ENCODE measurements at places on chromosomes 3 and 15.

DNA sequence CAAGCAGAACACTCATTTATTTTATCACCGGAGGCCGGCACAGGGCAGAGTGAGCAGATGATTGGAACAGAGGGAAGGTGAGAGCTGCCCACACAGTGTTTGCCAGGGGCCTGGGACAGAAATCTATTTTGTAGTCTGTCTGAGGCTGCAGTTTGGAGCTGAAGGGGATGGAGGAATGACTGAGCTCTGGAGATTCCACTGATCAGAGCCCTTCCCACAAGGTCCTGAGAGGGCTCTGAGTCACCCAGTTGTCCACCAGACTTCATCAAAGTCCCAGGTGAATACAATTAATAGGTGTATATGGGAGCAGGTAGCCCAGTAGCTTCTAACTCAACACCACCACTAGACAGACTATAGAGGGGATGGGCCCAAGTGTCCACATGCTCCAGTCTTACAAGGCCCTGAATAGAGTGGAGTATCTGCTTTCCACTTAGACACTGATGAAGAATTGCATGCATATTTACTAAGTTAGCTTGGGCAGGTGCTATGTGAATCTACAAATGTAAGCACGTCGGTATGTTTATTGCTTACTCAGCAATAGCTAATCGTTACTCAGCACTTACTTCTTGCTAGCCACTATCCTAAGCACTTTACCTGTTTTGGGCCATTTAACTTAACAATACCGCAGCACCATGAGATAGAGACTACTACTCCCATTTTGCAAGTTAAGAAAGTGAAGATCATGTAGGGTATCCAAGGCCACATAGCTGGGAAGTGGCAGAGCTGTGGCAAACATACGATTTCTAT lies 2.7 kb upstream of the STARD5 start:
- no peak for DNase-seq

DNA sequence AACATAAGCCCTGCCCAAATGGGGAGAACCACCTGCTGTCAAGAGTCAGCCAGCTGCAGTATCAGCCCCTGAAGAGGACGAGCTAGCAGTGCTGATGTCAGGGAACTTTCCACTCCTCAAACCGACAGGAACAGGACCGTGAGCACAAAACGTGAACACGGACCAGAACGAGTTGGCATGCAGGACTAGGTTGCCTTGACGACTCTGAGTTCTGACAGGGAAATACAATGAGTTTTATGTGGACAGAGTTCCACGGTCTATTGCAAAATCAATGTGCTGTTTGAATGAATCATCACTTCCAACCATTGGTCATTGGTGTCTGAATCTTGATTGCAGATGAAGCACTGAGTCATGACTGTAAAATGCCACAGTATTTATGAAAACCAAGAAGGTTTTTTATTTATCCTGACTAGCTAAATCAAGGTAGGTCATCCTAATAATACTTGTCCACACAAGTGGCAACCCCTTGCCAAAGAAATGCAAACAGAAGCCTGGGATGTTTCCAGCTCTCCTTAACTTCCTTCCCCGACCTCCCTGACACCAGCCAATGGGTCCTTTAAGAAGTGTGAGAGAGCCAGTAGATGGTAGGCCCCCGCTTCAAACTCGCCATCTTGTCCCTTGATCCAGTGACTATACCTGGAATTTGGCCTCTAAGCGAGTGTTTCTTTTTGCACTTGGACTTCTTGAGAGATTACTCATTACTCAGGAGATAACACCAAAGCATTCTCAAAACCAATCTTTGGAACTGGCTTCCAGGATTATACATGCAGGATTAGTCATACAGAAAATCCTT lies 119.6 kb downstream of the ASB7 start:
- no peak for DNase-seq

- DNase-seq = no peak
Observed at GRCh38 chr3:4680227-4680691, 187.1 kb downstream of the ITPR1 start.

GRCh38 chr3:69203631-69204314 lies 81.4 kb upstream of the LMOD3 start:
- DNase-seq = no peak

GRCh38 chr3:119356646-119357045 lies 62.5 kb downstream of the ARHGAP31 start:
- DNase-seq = no peak

- DNase-seq = no peak
Observed at GRCh38 chr3:20105513-20106280, 65.5 kb downstream of the KAT2B start.

DNA sequence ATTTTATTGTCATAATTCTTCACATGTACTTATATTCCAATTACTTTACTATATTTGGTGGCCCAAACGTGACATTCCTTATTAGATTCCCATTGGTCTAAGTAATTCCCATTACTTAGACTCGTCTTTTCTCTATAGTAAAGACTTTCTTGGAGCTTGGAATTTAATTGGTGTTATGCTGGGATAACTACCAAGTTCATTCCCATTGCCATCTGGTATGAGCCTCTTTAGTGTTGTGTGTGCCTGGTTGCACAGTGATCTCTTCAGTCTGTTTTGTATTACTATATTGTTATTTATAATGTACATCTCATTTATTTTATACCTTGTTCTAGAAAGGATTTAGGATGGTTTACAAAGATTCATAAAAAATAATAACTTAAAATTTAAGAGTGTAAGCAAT lies 27.8 kb downstream of the TMEM108 start:
- no peak for DNase-seq

GRCh38 chr15:92226020-92226612 lies 167.6 kb upstream of the ST8SIA2 start:
- DNase-seq = no peak

GRCh38 chr3:117499189-117499870 lies 789.8 kb downstream of the TUSC7 start:
- no peak for DNase-seq

DNA sequence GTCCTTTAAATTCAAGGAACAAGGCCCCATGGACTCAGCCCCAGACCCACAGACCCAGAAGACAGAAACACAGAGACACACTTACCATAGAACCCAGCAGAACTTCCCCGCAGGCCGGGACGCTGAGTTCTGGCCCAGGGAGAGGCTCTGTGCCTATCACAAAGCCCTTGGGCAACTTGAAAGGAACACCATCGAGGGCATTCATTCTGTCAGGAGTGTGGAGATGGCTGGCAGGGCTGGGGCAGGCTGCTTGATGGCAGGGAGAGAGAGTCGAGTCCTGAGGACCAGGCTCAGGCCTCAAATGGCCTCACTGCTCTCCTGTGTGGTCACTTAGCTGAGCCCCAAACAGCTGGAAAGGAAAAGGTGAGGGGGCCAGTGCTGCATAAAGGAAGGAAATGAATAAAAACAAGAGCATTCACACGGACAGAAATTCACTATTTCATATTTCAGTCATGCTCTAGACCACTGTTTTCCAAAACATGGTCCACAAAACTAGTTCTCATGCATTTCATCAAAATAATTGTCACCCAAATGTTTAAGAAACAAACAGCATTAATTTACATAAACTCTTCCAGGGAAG lies 8.9 kb downstream of the UBAP1L start:
- DNase-seq = no peak

- no peak for DNase-seq
Observed at GRCh38 chr3:172536505-172536904, 13.3 kb upstream of the TNFSF10 start.

DNA sequence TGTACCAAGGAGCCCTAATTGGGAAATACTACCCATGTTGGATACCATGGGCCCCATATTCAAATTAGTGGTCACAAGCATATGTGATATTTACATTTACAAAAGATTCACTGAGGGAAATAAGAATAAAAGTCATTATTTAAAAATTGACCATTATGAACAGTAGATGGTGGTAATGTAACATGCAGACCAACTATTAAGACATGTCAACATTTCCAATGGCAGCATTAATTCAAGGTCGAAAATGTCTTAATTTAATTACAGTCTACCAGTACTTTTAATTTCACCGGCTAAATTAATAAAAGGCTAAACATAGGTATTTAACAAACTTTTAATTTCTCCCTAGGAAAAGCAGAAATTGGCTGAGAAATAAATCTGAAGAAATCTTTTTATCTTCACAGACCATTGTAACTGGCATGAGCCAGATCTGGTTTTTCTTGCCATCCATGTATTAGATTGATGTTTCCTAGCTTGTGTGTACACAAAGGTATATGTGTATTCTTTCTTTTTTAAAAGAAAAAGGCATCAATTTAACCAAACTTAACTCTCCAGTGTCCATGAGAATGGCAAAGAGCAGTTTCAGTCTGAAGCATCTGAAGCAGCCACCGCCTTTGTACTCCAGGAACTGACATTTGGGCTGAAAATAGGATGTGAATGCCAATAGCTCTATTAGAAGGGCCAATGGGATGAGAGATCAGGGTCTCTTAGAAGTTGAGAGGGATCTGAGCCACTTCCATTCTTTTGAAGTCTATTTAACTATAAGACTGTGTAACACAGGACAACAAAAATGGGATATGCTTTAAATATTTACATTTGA lies 26.6 kb downstream of the NEK11 start:
- DNase-seq = no peak

DNA sequence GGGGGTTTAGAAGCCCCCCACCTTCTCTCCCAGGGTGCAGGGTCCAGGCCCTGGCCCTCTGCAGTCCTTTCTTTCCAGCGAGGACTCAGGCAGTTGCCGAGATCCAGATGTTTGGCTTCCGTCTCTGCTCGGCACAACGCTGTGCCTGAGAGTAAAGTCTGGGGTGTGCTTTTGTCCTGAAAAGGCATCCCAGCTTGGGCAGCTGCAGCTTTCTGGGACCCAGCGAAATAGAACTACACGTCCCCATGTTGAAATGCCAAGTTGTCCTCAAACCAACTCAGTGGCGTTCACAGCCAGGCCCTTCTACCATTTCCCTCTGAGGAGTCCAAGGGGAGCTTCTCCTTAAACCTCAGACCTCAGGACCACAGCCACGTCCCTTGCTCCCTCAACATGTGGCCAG lies 23.1 kb downstream of the FGD5 start:
- DNase-seq = no peak

DNA sequence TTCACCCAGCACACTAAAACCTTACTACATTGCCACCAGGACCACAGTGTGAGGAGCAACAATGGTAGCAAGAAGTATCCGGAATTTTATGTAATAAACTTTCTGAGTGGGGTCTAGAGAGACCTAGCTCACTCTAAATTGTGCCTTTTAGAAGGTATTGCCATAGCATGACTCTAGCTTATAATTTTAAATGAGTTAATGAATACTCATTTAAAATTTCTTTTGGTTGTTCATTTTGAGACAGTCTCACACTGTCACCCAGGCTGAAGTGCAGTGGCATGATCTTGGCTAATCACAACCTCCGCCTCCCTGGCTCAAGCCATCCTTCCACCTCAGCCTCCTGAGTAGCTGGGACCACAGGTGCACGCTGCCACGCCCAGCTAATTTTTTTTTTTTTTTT lies 26.2 kb downstream of the EDC3 start:
- no peak for DNase-seq

GRCh38 chr3:187765342-187765741 lies 20.1 kb upstream of the BCL6 start:
- no peak for DNase-seq

DNA sequence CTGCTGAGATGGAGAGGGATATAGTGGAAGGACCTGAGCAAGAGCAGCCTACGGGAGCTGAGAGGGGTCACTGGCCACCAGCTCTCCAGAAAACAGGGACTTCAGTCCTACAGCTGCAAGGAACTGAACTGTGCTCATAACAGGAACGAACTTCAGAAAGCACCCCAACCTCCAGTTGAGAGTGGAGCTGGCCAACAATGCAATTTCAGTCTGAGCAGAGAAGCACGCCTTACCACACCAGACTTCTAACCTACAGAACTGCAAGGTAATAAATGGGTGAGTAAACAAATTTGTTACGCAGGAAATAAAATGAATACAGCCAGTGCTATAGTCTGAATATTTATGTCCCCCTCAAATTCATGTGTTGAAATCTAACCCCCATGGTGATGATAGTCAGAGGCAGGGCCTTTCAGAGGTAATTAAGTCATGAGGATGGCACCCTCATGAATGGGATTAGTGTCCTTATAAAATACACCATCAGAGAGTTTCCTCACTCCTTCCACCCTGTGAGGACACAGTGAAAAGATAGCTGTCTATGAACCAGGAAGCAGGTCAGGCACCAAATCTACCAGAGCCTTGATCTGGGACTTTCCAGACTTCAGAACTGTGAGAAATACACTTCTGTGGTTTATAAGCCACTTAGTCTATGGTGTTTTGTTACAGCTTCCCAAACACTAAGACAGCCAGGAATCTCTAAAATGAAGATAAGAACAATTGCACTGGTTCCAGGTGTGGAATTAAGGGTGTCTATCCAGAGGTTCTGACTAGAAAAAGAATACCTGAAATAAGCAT lies 58.6 kb downstream of the SYNM start:
- DNase-seq = no peak

Data from stimulated activated CD4-positive, alpha-beta T cell treated with anti-CD3 and anti-CD28 coated beads, TNF-alpha, amount 100 ng/mL, for 4 hours (primary cell).